ENCODE measurements at places on chromosomes 2 and 18. TPM values are rescaled to one million over a fixed set of nuclear protein-coding genes. Genes with fewer than 3 reads are reported as not detected.

The UGT1A5 gene
- total RNA-seq: not detected

The PRSS56 gene
- not detected for total RNA-seq

The GALR1 gene
- not detected for total RNA-seq

The MPP4 gene
- total RNA-seq: 0.62 TPM

The NT5C1B gene
- 0.10 TPM for total RNA-seq

The POTEI gene
- total RNA-seq: not detected

The CMPK2 gene
- 3.2 TPM for total RNA-seq

The IL37 gene
- not detected for total RNA-seq

The ITPRIPL1 gene
- total RNA-seq: 0.31 TPM

The CPO gene
- not detected for total RNA-seq

The SIGLEC15 gene
- total RNA-seq: not detected

The CAPN14 gene
- total RNA-seq: not detected

The MYCN gene
- 0.37 TPM for total RNA-seq

The ELOA2 gene
- total RNA-seq: not detected

The ANKRD36B gene
- 11.6 TPM for total RNA-seq

The MAP3K2 gene
- 26.8 TPM for total RNA-seq

The TMEM169 gene
- total RNA-seq: not detected

The MDH1B gene
- 0.64 TPM for total RNA-seq

The C2orf78 gene
- not detected for total RNA-seq

The HMSD gene
- total RNA-seq: not detected

The SP140 gene
- total RNA-seq: not detected

The RAB1A gene
- 81.5 TPM for total RNA-seq

The SNORC gene
- total RNA-seq: 0.50 TPM

The GPR155 gene
- total RNA-seq: 2.5 TPM

The LAMA1 gene
- total RNA-seq: 16.5 TPM

The SCTR gene
- not detected for total RNA-seq

The GLI2 gene
- total RNA-seq: 4.6 TPM

The RGPD8 gene
- 6.4 TPM for total RNA-seq

The RAD51AP2 gene
- not detected for total RNA-seq

The HOXD9 gene
- 0.12 TPM for total RNA-seq

The CYP26B1 gene
- total RNA-seq: 11.0 TPM

The TANC1 gene
- total RNA-seq: 30.8 TPM

The DNAH6 gene
- total RNA-seq: not detected

The C1QL2 gene
- not detected for total RNA-seq

The DTNA gene
- total RNA-seq: 10.8 TPM

Measured in cardiac ventricle fibroblast (primary cell).